Stimulated activated CD4-positive, alpha-beta T cell treated with anti-CD3 and anti-CD28 coated beads, Interleukin-15, amount 100 ng/mL, for 1 hour (primary cell): ENCODE measurements at places on chromosomes 3 and 15.

DNA sequence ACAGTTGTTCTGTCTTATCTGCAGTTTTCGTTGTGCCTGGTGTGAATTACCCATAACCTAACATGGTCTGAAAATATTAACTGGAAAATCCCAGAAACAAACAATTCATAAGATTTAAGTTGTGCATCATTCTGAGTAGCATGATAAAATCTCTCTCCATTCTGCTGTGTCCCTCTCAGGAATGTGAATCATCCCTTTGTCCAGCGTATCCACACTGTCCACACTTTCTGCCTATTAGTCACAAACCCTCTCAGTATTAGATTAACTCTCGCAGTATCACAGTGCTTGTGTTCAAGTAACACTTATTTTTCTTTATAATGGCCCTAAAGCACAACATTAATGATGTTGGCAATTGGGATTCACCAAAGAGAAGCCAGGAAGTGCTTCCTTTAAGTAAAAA lies 203.2 kb downstream of the CGGBP1 start:
- DNase-seq = no peak

GRCh38 chr3:165749821-165750220 lies 87.4 kb downstream of the BCHE start:
- DNase-seq = no peak

DNA sequence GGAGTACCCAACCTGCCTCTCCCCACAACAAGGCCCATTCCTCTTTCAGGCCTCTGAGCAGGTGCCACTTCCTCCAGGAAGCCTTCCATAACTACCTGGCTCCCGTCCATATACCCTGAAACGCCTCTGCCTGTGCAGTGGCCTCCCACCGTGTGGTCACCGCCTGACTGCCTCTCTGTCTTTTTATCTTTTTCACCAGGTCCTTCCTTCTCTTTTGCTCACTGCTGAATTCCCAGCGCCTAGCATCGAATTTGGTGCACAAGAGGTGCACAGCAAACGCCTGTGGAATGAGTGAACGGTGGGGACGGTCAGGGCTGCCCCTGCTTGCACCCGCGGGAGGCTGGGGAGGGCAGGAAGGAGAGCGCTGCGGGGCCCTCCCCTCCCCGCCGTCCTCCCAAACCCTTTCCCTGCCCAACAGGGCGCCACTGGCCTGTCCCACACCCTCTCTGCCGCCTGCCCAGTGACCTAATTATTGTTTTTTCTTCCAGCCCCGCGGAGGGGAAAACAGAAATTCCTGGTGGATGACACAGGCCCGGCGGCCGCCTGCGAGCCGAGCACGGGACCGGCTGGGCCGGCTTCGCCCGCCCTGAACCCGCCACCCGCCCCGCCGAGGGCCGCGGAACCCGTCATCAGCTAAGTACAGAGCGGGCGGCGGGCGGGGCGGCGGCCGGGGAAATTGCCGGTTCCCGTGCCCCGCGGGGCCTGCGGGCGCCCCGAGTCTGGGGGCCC lies 140.1 kb downstream of the SMAD6 start:
- no peak for DNase-seq

- no peak for DNase-seq
Measured at GRCh38 chr3:83320726-83321125, 1559.3 kb upstream of the GBE1 start.

DNA sequence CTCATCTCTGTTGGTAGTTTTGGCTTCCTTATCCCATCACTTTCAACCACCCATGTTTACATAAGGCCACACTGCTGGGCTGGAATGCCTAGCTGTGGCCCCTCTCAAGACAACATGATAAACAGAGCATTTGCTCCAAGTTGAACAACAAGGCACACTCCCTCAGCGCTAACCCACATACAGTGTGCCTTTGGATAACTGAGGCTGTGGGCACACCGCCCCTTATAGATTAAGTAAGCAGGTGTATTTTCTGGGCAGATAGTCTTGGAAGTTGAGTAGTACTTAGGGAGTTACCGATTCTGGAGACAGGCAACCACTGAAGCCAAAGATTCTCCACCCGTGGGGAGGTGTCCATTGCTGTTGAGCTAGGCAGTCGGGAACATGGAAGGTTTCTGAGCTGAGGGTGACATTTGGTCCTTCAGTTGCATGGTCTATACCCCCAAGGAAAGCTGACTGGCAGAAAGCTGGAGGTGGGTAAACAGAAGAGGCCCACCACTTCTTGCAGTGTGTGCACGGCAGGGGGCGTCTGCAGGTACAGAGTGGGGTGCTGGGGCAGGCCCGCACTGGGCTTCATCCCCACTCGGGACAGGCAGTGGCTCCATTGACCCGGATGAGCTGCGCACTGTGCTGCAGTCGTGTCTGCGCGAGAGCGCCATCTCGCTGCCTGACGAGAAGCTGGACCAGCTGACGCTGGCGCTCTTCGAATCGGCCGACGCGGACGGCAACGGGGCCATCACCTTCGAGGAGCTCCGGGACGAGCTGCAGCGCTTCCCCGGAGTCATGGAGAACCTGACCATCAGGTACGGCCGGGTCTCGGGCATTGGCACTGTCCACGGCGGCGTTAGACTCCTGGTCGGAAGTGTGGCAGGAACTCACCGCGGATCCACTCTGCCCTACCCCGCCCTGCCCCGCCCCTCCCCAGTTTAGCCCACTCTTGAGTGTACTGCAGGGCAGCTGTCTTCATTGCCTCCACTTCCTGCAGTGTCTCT lies 16.8 kb downstream of the NOX5 start:
- no peak for DNase-seq

DNA sequence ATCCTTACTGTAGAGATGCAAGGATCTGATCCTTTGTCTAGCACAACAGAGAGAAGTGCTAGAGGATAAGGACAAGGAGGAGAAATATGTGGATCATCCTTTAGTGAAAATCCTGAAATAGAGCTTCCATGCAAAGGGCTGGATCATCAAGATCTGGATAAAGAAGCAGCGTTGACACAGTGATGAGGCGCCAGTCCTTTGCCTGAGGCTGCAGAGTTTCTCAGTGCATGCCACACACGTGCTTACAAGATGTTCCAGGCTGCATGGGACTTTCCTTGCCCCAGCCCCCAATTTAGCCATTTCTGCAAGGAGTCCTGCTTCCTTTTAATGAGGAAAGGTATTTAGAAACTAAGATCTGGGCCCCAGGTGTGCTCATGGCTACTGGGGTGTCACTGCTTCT lies 7.2 kb upstream of the ABTB1 start:
- no peak for DNase-seq

DNA sequence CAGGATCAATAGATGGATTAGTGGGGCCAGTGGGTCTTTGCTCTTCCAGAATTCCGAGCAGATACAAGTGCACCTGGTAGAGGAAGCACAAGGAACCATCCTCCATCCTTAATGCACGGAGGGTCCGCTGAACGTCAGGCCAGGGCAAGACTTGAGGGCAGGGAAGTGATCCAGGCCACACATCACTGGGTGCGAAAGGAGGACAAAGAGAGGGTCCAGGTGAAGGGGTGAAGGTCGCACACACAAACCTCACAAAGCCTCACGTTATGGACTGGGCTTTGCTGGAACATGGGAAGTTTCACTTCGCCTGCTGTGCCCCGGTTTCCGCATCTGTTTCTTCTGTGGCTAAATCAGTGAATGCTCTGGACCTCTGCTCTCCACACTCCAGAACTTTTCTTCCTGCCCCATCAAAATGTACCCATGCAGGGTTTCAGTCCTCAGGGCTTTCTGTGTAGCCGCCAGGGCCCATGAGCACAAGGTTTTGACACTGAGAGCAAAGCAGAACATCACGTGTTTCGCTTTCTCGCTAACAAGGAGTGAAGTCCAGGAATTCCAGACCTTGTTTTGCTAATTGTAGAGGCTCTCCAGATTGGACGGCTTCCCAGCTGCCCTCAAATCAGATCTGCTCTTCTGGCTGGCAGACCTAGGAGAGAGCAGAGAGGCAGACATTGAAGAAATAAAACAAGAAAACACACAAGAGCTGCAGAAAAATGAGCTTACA lies 56.3 kb downstream of the KLF15 start:
- no peak for DNase-seq

- DNase-seq = no peak
Measured at GRCh38 chr15:62782896-62783295, 259.7 kb upstream of the TPM1 start.
